ENCODE measurements at places on chromosomes 3 and 15. TPM values are rescaled to one million over a fixed set of nuclear protein-coding genes. Genes with fewer than 3 reads are reported as not detected.

Gene PRTG
- total RNA-seq: not detected

Gene BNC1
- total RNA-seq: not detected

DNA sequence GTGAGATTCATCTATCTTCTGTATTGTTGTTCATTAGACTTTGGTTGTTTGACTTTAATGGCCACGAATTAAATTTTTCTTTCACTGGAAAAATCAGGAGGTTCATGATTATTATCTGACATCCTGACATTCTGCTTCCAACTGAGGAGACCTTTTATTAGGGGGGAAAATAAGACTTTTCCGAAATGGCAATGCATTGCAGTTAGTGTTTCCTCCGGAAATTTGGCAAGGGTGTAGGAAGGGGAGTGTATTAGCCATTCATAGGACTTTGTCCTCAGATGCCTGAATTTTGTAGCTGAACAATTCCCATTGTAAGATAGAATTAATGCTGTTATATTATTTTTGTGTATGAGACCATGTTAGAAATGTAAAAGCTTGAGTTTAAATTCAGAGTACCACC, 450.6 kb upstream of the TGFBR2 start:
- H3K36me3 ChIP-seq: no peaks in the 10 kb centered on the region
- DNase-seq: no peak
- H3K4me3 ChIP-seq: no peak overlapping the region

DNA sequence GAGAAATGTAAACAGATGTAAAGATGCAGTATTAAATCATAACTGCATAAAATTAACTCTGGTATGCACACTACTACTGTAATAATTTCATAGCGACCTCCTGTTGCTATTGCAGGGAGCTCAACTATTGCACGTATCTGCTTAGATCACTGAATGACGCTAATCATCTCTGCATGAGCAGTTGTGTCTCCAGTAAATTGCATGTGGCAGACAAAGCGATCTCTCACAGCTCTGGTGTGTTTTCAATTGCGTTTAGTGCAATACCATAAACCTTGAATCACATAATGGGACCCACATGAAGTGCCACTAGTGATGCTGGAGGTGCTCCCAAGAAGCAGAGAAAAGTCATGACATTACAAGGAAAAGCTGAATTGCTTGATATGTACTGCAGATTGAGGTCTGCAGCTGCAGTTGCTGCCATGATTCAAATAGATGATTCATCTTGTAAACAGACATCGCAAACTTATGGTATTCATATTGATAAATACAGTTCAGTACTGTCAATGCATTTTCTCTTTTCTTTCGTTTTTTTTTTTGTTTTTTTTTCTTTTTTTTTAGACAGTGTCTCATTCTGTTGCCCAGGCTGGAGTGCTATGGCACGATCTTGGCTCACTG, 30.2 kb upstream of the LCTL start:
- no peaks in the 10 kb centered on the region for H3K27me3 ChIP-seq
- no peaks in the 10 kb centered on the region for H3K36me3 ChIP-seq
- no peak overlapping the region for H3K4me3 ChIP-seq
- H3K27ac ChIP-seq: no peak overlapping the region
- no peak for DNase-seq

- no peaks in the 10 kb centered on the region for H3K4me1 ChIP-seq
- no peak overlapping the region for H3K27ac ChIP-seq
- DNase-seq: no peak
- no peaks in the 10 kb centered on the region for H3K27me3 ChIP-seq
Observed at GRCh38 chr3:55647670-55648069, 160.6 kb upstream of the WNT5A start.

GRCh38 chr3:58575971-58576652, 1.1 kb downstream of the FAM107A start:
- H3K36me3 ChIP-seq: no peaks in the 10 kb centered on the region
- H3K27ac ChIP-seq: no peak overlapping the region
- no peaks in the 10 kb centered on the region for H3K4me1 ChIP-seq
- DNase-seq: no peak
- H3K4me3 ChIP-seq: no peak overlapping the region
- no peaks in the 10 kb centered on the region for H3K27me3 ChIP-seq

- H3K27ac ChIP-seq: no peak overlapping the region
- H3K4me1 ChIP-seq: no peaks in the 10 kb centered on the region
- no peak overlapping the region for H3K4me3 ChIP-seq
- no peaks in the 10 kb centered on the region for H3K36me3 ChIP-seq
- H3K27me3 ChIP-seq: no peaks in the 10 kb centered on the region
- DNase-seq: no peak
Observed at GRCh38 chr3:137052298-137052697, 94.5 kb downstream of the IL20RB start.

DNA sequence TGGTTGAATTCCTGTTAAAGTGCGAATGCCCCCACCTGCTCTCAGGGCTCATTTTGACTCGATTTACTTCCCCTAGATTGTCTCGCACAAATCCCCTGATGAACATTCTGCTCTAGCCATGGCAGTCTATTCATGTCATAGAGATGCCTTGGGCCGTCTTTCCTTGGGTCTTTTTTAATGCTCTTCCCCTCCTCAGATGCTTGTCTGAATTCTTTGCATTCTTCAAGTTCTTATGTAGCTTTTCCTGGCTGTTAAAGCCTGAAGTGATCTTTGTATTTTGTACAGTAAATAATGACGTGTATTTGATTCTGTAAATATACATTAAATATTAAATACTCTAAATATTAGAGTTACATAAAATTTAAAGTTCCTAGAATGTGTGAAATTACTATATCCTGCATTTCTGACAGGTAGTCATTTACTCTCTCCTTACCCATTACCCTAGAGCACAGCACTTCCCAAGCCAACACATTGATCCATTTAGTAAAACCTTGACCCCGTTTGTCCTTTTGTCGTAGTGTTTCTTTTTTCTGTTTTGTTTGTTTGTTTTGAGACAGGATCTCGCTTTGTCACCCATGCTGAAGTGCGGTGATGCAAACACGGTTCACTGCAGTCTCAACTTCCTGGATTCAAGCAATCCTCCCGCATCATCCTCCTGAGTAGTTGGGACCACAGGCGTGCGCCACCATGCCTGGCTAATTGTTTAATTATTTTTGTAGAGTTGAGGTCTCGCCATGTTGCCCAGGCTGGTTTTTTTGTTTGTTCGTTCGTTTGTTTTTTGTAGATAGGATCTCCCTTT, 47.9 kb downstream of the YEATS2 start:
- no peaks in the 10 kb centered on the region for H3K4me1 ChIP-seq
- H3K4me3 ChIP-seq: no peak overlapping the region
- peaks cover 27% of the 10 kb centered on the region for H3K36me3 ChIP-seq
- no peak overlapping the region for H3K27ac ChIP-seq
- no peaks in the 10 kb centered on the region for H3K27me3 ChIP-seq

Gene TIMMDC1
- total RNA-seq: 18.3 TPM

GRCh38 chr3:78872195-78872594, 895.6 kb downstream of the ROBO1 start:
- no peaks in the 10 kb centered on the region for H3K27me3 ChIP-seq
- H3K4me3 ChIP-seq: no peak overlapping the region
- no peaks in the 10 kb centered on the region for H3K4me1 ChIP-seq
- no peaks in the 10 kb centered on the region for H3K36me3 ChIP-seq
- H3K27ac ChIP-seq: no peak overlapping the region

Gene ACTC1
- total RNA-seq: not detected
